Fibroblast of lung (primary cell): ENCODE measurements at places on chromosomes 3 and 15.

GRCh38 chr3:60542995-60543394, 708.3 kb downstream of the FHIT start:
- DNase-seq, result no peak

DNA sequence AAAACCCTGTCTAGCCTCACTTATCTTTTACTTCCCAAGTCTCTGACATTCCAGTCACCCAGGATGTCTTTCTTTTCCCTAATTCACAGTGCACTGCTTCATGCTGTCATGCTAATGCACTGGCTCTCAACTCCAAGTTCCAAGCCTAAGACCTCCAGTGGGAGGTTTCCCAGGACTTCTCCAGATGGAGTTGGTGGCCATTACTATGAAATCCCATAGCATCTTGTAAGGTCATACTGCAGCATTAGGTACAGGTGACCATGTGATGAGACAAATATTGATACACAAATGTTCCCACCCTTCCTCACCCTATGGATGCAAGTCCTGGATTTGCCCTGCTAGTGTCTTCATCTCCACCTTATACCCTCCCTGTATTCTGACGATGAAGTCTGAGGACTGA, 138.6 kb upstream of the PRICKLE2 start:
- DNase-seq, result no peak

DNA sequence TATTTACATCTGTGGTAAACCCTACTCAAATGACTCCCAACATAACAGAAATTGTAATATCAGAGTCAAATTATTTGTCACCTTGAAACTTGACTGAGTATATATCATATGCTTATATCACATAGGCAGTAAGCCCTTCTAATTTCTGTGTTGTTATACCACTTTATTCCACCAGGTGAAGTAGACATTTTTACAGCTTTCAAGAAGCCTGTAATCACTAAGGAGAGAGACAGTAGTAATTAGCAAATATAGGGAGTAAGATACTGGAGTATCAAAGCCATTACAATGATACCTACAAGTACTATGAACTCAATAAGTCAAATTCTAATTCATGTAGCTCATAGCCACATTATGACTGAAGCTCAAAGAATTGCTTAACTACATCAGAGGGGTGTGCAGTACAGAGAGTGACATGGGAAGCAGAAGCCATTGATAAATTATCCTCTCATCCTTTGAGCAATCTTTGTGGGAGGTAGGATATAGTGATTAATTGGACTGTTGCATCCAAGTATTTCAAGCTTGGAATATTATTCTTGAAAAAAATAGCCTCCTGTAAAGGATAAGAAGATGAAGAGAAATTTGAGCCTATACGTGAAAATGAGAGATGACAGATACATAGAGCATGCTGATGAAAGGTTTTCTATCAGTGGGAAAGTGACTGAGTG, 1005.9 kb downstream of the ZPLD1 start:
- peak; percentile 39 for DNase-seq

GRCh38 chr15:68345481-68345880, 67.9 kb downstream of the FEM1B start:
- no peak for DNase-seq

DNA sequence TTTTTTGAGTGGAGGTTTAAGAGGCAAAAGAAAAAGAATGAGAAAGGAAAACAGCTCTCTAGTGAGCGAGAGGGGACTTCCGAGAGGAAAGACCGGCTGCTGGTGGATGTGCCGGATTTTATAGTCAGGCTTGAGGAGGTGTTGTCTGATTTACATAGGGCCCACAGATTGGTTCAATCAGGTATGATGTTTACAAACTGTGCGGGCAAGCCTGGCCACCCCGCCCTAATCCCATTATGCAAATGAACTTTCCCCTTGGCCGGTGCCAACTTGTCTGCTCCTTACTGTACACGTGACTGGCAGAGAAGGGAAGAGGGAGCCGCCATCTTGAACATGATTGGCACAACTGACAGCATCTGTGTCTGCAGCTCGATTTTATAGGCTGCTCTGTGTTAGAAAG, 44.7 kb downstream of the FAM43A start:
- DNase-seq, result no peak

- DNase-seq, result no peak
Measured at GRCh38 chr3:5036858-5037257, 57.6 kb downstream of the BHLHE40 start.

- no peak for DNase-seq
Measured at GRCh38 chr3:29565236-29565635, 284.4 kb downstream of the RBMS3 start.

DNA sequence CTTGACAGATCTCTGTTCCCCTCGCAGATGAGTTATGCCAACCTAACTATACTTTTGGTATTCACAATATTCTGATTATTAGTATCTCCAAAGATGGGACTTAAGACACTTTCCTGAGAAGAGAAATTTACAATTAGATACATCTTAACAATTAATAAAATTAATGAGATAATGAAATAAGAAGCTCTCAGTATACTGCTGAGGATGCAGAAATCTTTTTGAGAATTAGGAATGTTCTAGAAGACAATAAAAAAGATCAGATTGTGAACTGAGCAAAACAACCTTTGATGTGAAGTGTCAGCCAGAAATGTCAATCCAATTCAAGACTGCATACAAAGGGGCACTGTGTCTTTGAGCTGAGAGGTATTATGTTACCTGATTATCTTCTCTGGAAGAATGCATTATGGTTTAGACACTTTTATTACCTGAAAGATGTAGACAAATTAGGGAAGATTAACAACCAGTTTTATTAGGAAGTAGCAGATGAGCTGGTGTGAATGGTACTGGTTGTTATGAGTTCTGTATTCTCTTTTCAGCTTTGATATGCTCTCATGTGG, 262.9 kb downstream of the TIGIT start:
- no peak for DNase-seq

GRCh38 chr3:189727158-189727557, 96.0 kb downstream of the TP63 start:
- DNase-seq, result no peak

DNA sequence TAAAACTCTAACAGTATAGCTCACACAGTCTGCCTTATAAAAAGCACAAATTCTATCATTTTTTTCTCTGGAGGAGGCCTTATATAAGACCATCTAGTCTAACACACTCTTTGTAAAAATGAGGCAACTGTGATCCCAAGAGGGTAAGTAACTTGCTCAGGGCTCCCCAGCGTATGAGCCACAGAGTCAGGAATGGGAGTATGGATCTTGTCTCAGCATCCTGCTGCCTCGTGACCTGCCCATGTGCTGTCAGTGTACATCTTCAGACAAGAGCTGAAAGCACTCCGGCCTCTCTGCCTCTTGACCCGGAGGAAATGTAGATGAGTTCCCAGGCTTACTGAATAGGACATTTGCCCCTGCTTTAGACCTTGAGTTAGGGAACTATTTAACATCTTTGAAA, 28.4 kb upstream of the MEF2A start:
- no peak for DNase-seq

DNA sequence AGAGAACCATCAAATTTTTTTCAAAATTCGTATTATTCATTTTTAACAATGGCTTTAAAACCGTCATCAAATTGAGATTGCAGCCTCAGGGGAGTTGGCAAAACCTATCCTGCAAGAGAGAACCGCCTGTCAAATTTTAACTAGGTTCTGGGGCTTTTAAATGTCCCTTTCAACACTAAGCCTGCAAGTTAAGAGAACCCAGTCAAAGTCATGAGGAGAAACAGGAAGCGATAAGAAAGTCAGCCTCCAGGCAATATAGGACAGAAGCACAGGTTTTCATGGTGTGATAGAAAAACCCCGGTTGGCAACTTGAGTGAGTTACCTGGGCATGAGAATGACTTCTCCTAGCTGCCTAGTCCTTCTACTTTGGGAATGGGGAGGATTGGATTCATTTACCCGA, 59.8 kb downstream of the CPNE4 start:
- DNase-seq, result no peak

- no peak for DNase-seq
Measured at GRCh38 chr3:23100106-23100505, 103.0 kb upstream of the UBE2E2 start.

DNA sequence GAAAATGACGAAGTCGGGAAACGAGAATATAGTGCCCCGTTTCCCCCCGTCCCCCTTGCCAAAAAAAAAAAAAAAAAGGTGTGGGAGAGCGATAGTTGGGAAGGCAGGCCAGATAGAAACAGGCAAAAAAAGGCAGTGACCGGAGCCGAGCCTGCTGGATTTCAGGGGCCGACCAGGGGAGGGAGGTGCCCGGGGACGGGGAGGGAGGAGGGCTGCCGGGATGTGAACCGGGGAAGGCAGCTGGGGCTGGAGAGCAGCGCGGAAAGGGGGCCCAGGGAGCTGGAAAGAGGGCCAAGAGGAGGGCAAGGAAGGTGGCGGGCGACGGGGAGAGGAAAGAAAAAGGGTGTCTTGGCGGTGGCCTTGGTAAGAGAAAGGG, 837 bp downstream of the LRRN1 start:
- DNase-seq, result peak; percentile 28

- DNase-seq, result peak; percentile 62
Measured at GRCh38 chr3:169661361-169662131, 2.0 kb downstream of the MECOM start.

GRCh38 chr15:67783303-67783702, 42.0 kb upstream of the SKOR1 start:
- no peak for DNase-seq

DNA sequence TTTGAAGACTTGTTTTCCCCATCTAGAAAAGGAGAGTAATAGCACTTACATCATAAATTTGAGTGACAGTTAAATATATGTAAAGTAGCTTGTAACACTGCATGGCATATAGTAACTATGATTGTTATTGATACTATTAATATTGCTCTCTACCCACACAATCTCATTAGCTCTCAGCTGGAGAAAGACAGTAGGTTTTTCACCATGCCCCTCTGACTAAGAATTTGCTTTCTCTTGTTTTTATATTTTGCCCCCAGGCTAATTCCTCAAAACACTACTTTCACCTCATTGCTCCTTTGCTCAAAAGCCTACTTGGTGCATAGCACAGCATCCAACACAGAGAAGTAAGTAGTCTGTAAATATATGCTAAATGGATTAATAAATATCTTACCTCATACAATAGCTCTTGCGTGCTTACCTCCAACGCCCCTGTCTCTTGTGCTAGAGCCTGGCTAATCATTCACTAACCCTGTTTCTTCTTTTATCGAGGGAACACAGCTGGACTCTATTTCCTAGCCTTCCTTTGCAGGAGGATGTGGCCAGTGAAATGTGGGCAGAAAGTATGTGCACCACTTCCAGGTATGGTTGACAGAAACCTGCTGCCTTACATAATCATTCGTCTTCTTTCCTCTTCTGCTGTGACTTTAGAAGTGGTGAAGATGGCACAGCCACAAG, 190.0 kb downstream of the PLCH1 start:
- no peak for DNase-seq

GRCh38 chr15:52789601-52790168, 451 bp downstream of the ONECUT1 start:
- DNase-seq, result peak; percentile 23

DNA sequence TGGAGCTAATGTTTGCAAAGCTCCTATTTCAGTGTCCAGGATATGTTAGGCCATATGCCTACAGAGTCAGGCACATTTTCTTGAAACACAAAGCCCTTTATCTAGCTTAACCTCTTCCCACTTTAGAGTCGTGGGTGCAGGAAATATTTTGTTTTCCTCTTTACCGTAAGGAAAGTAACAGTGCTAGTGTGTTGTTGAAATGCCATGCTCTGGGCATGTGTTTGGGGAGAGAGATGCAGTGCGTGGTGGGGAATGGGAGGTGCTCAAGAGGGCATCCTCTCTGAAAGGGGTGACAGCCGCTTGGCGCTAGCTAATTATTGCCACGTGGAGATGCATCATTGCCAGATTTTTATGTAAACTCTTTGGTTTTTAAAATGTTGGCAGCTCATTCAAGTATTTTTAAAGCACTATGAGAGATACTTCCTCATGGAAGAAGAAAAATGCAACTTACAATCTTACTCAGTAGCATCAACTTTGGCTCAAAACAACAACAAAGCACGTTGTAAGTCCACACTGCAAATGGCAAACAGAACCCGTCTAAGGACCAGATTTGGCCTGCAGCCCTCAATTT, 152.6 kb downstream of the LPP start:
- no peak for DNase-seq

DNA sequence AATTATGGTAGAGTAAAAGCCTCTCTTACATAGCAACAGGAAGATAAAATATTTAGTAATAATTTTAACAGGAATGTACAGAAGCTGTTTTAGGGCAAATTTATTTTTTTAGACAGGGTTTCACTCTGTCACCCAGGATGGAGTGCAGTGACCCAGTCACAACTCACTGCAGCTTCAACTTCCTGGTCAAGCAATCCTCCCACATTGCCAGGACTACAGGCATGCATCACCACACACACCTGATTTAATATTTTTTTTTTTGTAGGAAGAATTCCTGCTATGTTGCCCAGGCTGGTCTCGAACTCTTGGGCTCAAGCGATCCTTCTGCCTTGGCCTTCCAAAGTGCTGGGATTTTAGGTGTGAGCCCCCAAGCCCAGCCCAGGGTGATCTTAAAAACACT, 61.1 kb downstream of the PCCB start:
- DNase-seq, result no peak

DNA sequence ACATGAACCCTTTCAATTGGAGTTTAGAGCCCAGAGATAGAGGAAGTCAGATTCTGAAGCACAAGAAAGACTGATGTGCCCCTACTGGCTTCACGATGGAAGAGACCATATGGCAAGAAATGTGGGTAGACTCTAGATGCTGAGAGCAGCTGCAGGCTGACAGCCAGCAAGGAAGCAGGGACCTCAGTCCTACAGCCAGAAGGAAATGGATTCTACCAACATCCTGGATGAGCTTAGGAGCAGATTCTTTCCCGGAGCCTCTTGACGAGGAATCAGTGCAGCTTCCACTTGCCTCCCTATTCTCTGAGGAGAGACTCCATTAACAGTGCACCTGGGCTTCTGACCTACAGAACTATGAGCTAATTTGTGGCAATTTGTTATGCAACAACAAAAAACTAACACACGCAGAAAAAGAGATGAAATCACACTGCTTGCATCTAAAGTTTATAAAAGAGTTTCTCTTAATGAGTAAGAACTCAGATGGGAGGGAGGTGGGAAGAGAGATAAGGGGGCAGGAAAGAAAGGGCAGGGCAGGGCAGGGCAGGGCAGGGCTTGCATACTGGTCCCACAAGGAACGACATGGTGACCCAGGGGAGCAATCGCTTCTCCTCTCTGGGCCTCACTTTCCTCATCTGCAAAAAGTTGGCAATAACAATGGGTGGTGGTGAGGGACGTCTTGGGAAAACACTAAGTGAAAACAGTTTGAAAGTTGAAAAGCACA, 440.9 kb downstream of the FOXP1 start:
- no peak for DNase-seq
